ENCODE measurements at places on chromosomes 6 and 20.

DNA sequence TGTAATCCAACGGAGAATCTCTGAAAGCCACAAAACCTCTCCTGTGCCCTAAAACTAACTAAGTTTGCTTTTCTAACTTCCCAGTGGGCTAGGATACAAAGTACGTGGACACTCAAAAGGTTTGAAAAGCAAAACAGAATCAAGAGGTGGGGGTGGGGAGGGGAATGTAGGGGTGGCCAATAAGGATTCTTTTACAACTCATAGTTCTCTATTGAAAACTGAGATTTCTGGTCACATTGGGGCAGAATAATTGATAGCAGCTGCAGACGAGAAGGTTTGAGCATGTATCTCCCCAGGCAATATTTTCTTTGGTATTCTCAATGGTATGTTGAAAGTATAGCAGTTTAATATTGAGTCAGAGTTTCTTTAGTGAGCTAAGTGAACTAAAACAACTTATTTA lies 376.7 kb upstream of the CITED2 start:
- no peak for DNase-seq

GRCh38 chr6:2652611-2653010 lies 98.1 kb downstream of the MYLK4 start:
- no peak for DNase-seq

DNA sequence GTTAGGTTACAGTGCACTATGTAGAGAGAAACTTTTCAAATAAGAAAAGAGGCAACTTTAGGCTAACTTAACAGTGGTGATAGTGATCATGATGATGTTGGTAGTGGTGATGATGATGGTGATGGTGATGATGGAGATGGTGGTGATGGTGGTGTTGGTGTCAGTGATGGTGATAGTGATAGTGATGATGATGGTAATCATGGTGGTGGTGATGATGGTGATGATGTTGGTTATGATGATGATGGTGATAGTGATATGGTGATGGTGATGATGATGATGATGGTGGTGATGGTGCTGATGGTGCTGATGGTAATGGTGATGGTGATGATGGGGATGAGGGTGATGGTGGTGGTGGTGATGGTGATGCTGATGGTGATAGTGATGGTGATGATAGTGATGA lies 107.4 kb downstream of the DLL1 start:
- no peak for DNase-seq

GRCh38 chr20:50368813-50369224 lies 141.4 kb upstream of the PTPN1 start:
- DNase-seq: no peak

DNA sequence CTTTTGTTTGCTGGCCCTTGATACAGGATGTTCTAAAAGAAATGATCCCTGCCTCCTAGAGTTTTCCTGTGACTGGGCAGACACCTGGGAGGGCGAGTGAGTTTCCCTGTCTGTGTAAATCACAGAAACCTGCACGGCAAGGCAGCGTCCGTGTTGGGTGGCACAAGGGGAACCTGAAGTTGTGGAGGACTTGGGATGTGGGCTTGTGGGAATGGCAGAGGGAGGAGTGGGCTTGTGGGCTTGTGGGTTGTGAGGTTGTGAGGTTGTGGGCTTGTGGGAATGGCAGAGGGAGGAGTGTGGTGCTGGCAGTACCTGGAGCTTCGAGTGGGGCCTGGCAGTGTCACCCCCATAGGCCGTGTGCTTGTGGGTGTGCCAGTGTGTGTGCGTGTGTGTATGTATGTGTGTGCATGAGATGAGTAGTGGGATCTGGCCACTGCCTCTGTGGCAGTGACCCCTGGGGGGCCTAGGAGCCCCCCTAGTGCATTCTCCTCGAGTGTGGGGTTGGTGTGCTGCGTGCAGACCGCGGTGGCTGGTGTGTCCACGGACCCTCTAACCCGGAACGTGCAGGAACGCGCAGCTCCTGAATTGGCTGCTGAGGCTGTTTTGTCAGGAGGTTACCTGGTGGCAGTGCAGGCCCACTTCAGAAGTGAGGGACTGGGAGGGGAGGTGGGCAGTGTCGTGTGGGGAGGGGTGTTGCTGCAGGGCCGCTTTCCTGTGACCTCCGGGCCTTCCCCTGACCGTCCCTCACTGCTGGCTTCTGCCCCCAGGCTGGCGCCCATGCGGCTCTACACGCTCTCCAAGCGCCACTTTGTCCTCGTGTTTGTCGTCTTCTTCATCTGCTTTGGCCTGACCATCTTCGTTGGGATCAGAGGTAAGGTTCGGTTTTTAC lies 13.0 kb downstream of the TMEM181 start:
- DNase-seq: no peak

DNA sequence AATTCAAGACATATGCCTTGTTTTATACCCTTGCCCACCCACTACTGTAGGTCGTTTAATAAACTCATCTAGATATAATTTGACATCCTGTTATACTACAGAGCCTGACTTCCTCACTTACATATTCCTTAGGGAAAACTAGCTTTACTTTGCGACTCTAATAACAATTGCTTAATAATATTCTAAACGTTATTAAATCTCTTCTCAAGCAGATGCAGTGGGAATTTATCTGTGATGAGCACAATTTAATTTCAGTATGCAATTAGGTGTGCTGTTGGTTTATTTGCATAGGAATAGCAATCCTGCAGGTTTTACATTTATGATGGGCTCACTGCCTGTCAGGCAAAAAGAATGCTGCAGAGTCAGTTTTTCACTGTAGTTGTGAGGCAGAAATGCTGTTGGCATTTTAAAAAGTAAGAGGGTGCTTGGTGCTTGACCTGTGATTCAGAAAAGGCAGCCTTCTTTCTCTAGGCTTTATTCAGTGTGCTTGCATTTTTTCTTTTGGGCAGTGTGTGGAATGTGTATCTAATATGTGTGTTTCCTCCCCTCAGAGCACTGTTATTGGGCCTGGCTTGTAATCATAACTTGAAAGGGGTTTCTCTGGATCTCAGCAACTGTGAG lies 152.3 kb upstream of the SCGN start:
- DNase-seq: no peak

DNA sequence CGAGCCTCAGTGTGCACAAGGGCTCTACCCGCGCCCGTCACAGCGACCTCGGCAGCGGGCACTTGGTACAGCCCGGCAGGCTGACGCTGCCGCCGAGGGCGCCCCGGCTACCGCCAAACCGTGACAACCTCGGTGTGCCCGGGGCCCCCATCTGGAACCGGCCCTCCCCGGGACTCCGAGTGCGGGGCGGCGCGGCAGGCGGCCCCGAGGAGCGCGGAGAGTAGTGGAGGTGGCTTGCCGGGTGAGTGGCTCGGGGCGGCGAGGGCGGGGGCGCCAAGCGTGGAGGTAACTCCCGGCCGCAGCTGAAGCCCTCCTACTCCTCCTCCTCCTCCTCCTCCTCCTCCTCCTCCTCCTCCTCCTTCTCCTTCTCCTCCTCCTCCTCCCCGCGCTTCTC lies at the start of gene ISM1:
Gene ISM1 (plus strand): TSS at position 371 of the 394 bp plus-strand sequence. CDS start 503 bp downstream, outside the sequence.
- no peak for DNase-seq

- no peak for DNase-seq
Measured at GRCh38 chr6:29759457-29759856, 36.2 kb downstream of the HLA-F start.

- DNase-seq: no peak
Measured at GRCh38 chr6:90000864-90001731, 106.8 kb downstream of the GJA10 start.

DNA sequence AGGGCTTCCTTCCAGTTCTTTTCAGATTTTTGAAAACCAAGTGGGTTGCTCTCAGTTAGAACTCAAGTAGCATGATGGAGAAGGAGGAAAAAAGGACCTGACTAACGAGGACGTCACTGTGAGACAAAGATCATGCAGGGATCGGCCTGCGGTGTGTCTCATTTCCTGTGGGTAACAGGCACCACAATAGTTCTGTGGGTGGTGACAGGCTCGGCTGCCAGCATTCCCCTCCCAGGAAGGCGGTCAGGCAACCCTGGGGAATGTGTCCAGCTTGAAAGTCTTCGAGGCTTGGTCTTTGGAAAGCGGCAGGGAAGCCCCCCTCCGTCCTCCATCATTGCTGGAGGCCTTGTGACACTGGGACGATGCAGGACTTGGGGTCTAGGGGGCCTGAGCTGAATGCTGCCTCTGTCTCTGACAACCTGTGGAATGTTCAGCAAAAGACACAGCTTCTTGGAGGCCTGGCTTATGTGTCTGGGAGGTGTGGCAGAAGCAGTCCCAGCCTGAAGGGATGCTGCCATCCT lies 121.0 kb downstream of the BCAS1 start:
- no peak for DNase-seq

DNA sequence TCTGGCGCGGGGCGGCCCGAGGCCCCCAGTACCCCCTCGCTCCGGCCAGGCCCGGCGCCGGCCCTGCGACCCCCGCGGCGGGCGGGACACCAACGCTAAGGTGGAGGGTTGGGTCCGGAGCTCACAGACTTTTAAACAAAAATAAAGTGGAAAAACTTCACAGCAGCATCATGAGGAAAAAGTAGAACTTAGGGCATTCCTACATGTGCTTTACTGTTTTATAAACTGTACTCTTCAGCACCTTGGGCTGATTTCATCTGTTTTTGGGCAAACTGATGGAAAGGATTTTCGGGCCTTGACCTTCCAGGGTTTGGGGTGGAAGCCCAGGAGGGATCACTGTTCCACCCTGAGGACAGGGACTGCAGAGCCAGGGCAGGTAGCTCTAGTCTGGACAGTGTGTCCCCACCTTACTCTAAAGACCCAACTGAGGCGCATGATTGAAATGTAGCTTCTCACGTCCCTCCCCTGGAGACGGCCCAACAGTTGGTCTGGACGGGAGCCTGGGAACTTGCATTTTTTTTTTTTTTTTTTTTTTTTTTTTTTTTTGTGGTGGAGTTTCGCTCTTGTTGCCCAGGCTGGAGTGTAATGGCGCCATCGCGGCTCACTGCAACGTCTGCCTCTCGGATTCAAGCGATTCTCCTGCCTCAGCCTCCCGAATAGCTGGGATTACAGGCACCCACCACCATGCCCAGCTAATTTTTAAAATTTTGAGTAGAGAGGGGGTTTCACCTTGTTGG lies 740 bp downstream of the NELFCD start:
- DNase-seq: no peak

DNA sequence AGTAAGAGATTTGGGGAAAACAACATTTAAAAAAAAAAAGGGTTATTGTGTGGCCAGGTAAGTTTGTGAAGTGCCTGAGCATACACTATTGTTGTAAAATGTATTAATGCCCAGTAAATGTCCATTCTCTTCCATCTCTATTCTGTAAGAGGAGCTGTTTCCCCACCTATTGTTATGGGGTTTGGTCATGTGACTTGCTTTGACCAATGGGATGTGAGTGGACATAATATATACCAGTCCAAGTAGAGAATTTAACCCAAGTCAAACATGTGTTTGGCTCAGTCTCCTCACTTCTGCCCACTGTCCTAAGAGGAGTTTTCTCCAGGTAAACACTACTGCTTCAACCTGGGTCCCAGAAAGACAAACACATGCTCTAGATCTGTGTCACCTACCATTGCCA lies 377.1 kb downstream of the FOXA2 start:
- DNase-seq: no peak

- no peak for DNase-seq
Measured at GRCh38 chr6:13834790-13835189, 20.4 kb upstream of the MCUR1 start.

DNA sequence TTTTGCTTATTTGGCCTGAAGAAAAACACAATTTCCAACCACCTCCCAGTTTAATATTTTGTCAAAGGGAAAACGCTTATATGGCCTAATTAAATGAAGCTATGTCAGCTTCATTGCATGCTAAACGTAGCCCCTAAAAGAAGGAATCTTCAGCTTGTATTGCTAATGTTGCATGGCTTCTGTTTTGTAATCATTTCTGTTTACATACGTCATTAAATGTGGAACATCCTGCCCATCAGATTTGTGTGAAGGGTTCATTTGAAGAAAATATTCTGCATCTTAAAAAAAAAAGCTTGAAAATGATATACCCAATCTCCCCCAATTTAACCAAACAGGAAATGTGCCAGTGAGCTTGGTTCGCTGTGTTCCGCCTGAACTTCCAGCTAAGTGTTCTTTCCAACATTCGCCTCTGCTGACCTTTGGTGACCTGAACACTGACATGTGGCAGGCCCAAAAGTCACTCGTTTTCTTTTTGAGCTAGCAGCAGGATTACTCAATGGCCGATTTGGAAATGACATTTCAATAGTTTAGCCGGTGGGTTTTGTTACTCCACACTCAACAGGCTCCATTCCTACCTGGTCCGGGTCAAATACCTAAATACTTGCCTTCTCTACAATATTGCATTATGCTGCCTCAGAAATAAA lies 12.7 kb upstream of the SIRT5 start:
- no peak for DNase-seq

- DNase-seq: no peak
Measured at GRCh38 chr6:19860235-19860877, 23.2 kb downstream of the ID4 start.

GRCh38 chr6:9401960-9402359 lies 966.6 kb upstream of the SLC35B3 start:
- no peak for DNase-seq

- no peak for DNase-seq
Measured at GRCh38 chr6:119535332-119535731, 185.8 kb upstream of the MAN1A1 start.

DNA sequence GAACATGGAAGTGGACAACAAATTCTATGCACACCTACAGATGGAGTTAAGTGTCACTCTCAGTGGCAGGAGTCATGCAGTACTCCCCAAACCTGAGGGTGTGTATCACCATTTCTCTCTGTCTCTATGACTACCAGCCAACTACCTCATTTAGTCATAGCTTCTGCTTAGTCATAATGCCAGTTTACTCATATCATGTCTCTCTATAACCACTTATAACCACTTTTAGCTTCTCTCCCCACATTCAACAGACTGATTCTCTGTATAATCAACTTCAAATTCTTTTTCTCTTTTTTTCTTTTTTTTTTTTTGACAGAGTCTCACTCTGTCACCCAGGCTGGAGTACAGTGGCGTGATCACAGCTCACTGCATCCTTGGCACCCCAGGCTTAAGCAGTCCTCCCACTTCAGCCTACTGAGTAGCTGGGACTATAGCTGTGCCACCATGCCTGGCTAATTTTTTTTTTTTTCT lies 13.8 kb upstream of the GTF3C6 start:
- DNase-seq: no peak

- no peak for DNase-seq
Measured at GRCh38 chr6:134519465-134519864, 201.6 kb upstream of the SGK1 start.

DNA sequence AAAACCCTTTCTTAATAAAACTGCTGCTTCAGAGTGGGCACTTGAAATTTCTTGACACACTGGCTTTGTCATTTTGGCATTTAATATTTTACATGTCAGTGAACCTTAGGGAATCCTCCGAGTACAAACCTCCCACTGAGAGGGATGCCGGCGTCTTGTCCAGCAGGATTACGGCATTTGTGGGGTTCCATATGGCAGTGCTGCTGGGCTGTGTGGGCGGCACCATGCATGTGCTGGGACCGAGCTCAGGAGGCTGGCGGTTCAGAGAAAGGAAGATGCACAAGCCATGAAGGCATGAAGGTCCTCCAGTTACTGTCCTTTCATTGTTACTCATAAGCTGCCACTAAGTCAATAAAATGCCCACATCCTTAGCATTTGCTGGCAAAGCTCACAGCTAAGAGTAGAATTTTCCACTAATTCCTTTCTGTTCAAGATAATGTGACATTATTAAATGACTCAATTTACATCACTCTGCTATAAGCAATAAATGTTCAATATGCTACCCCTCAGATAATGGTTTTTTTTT lies 61.4 kb downstream of the LY86 start:
- no peak for DNase-seq

- no peak for DNase-seq
Measured at GRCh38 chr20:48079028-48079427, 293.7 kb upstream of the SULF2 start.
